ENCODE measurements at places on chromosomes 16 and 17.
A peak's percentile ranks its signal among the peaks of the same experiment; 100 is the strongest.

- no peak for DNase-seq
Measured at GRCh38 chr16:3242709-3243108, 7.8 kb upstream of the ZNF200 start.

DNA sequence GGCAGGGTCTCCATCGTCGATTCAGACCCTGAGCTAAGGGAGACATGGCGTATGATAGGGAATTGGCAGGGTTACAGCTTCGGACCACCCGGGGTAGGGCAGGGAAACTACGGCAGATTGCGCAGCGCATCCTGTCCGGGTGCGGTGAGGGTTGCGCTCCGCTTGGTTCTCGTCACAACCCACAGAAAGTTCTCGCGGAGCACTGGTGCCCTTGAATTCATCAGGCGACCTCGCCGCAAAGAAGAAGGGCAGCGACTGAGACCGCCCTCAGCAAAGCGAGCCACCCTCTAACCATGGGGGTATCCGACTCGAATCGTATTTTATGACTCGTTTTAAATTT lies 1.2 kb downstream of the HS3ST3B1 start:
- DNase-seq: peak; percentile 33

- no peak for DNase-seq
Measured at GRCh38 chr16:84048270-84048669, 5.7 kb upstream of the SLC38A8 start.

GRCh38 chr17:39617446-39618245 lies 9.1 kb upstream of the PPP1R1B start:
- DNase-seq: peak; percentile 34

GRCh38 chr17:72123530-72124437 lies 3.0 kb downstream of the SOX9 start:
- DNase-seq: no peak

GRCh38 chr17:78294776-78295175 lies 63.3 kb downstream of the TMEM235 start:
- DNase-seq: no peak

DNA sequence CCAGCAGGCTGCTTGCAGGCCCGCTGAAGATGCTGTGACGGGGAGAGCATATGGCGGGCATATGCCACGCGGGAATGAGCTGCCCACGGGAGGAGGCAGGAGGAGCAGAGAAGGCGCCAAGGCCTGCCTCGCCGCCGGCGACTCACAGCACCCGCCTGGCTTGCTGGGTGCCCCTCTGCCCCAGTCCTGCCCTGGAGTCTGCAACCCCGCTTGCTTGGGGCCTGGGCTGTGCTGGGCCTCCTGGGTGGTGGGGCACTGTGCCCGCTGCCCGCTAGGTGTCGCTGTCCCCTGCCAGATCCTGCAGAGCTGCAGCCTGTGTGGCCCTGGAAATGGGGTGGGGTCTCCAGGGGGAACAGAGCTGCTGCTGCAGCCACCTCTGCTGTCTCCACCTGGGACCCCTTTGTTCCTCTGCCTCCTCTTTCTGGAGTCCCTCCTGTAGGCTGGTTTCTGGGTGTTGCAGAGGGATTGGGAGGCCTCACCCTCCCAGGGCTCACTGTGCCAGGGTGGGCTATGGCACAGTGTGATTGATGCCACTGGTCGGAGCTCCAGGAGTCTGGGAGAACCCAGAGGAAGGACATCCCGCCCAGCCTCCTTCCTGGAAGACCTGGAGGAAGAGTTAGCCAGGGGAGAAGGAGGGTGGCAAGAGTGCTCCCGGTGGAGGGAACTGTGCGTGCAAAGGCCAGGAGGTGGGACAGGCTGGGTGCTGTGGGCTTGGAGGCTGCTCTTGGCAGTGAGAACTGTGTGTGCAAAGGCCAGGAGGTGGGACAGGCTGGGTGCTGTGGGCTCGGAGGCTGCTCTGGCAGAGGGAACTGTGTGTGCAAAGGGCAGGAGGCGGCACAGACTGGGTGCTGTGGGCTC lies 141.0 kb upstream of the CIBAR2 start:
- peak; percentile 38 for DNase-seq

GRCh38 chr16:80948886-80949493 lies 57.7 kb downstream of the CMC2 start:
- no peak for DNase-seq

DNA sequence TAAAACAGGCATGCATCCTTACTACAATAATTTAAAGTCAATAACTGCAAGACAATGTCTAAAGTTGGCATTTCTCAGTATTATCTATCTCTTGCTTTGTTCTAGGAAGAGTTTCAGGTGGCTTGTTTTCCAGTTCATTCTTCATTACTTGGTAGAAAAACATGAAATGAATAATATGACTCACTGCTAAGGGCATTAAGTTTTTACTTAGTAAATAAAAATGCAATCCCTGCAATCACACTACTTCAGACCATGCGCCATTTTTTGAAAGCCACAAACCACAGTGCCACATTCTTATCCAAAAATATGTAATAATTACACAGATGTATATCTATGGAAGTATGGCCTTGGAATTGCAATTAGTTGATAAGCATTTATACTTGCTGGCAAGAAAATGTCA lies 55.4 kb downstream of the CREBBP start:
- no peak for DNase-seq

GRCh38 chr16:54027062-54027461 lies 259.5 kb downstream of the IRX3 start:
- no peak for DNase-seq

DNA sequence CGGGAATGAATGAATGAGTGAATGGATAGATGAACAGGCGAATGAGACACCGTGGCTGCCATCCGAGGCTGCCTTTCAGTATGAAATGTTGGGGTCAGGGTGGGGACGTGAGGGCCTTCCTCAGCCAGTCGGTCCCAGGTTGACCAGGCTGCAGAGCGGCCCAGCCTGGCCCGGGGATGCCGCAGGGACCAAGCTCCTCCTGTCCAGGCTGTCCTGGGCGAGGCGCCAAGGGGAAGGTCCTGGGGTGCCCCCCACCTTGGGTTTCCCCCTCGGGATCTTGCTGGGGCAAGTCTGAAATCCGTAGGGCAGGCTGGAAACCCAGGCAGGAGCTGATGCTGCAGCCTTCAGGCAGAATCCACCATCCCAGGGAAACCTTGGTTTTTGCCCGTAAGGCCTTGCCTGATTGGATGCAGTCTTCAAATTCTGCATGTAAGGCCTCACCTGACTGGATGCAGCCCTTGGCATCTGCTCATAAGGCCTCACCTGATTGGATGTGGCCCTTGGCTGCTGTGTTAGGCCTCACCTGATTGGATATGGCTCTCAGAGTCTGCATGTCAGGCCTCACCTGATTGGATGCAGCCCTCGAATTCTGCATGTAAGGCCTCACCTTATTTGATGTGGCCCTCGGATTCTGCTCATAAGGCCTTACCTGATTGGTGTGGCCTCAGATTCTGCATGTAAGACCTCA lies 61.7 kb upstream of the ZNF469 start:
- no peak for DNase-seq

GRCh38 chr17:73420897-73421296 lies 109.1 kb upstream of the CDC42EP4 start:
- DNase-seq: no peak

- DNase-seq: no peak
Measured at GRCh38 chr17:39939106-39939505, 11.6 kb downstream of the LRRC3C start.

DNA sequence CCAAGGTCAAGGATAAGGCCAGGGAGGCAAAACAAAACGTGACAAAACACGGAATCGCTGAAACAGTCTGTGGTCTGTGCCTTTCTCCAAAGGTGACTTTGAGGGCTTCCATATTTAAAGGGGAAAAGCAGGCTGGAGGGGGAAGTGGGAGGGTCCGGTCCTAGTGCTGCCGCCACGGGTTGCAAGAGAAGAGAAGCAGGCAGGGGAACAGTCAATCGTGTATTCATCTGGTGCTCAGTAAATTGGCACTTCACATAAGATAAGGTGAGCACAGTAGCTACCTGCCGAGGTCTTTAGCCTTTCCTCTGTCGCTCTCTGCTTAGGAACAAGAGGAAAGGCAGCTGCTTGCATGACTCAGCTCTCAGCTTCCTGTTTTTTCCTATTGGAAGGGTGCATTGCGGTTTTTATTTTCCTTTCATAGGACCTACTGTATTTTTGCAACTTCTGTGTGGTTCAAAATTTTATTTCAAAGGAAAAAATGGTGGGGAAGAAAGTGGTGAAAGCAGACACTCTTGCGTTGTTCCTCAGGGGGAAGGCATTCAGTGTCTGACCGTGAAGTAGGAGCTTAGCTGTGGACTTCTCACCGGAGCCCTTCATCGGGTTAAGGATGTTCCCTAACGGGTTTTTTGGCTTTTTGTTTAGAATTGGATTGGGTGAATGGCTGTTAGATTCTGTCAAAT lies 7.1 kb upstream of the LGALS3BP start:
- DNase-seq: no peak

- DNase-seq: no peak
Measured at GRCh38 chr17:8122924-8123694, 797 bp downstream of the HES7 start.

DNA sequence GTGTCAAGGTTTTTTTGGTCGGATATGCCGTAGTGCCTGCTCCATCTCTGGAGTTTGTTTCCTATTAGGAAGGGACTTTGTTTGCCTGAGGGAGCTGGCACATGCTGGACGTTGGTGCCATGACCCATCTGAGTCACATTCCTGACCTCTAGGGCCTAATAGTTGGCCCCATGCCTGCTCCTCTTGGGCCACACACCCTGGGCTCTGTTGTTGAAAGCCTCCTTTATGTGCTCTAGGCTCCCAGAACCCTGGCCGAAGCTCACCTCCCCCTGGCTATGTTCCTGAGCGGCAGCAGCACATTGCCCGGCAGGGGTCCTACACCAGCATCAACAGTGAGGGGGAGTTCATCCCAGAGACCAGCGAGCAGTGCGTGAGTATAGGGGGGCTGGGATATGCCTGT lies 18.4 kb downstream of the LIMD2 start:
- DNase-seq: no peak

GRCh38 chr16:57061084-57061905 lies 31.1 kb upstream of the CPNE2 start:
- no peak for DNase-seq

- DNase-seq: no peak
Measured at GRCh38 chr17:27631411-27631760, 398 bp downstream of the LGALS9 start.

DNA sequence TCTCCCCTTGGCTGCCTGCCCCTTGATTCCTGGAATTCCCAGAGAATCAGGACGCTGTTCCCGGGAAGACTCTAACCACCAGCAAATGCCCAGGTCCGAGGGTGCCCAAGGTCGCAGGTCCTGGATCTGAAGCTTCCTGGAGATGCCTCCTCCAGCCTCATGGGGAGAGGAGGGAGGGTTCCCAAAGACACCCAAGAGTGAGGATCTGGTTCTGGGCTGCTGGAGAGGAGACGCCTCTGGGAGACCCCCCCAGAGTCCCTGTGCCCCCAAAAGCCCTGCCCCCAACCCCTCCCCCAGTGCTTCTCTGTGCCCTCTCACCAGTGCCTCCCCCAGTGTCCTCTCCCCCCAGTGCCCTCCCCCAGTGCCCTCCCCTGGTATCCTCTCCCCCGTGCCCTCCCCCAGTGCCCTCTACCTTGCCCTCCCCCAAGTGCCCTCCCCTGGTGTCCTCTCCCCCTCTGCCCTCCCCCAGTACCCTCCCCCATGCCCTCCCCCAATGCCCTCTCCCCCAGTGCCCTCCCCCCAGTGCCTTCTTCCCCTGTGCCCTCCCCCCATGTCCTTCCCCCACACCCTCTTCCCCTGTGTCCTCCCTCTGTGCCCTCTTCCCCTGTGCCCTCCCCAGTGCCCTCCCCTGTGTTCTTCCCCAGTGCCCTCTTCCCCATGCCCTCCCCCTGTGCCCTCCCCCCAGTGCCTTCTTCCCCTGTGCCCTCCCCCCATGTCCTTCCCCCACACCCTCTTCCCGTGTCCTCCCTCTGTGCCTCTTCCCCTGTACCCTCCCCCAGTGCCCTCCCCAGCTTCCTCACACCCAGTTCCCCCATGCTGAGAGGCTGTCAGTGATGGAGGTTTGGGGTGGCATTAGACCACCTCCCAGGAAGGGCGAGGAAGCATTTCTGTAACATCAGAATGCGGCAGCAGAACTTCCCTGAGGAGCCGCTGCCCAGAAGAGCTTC lies 6.3 kb upstream of the SECTM1 start:
- DNase-seq: no peak

DNA sequence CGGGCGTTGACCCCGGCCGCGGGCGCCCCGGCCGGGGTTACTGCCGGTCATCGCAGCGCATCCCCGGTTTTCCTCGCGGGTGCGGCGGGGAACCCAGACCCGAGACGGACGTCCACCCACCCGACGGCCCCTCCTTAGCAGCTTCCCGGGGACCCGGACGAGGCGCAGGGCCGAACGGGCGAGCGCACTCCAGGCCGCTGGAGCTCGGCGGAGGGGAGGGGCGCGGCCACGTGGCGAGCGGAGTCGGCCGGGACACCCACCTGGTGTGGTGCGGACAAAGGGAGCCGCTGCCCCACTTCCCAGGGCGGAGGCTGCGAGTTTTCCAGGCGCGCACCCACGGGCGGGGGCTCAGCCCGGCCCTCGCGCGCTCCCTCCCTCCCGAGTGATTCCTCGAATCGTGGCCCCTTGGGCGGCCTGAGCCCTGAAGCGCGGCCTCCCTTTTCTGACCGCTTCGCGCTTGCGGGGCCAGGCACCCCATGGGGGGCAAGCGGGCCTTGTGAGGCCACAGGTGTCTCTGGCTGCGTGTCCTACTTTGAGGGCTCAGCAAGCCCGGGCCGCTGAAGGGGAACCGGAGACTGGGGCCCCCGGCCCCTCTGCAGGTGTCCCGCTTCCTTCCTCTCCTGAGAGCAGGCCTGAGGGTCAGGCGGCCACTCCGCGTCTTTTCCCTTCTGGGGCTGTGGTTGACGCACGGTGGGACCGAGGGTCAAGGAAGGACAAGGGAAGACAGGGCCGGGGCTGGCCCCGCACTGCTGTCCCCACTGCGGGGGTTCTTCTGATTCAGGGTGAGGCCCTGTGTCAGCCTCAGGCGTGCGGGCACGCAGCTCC lies 1.1 kb upstream of the FASN start:
- DNase-seq: no peak

GRCh38 chr17:77429369-77429968 lies 288.7 kb downstream of the SEC14L1 start:
- no peak for DNase-seq

DNA sequence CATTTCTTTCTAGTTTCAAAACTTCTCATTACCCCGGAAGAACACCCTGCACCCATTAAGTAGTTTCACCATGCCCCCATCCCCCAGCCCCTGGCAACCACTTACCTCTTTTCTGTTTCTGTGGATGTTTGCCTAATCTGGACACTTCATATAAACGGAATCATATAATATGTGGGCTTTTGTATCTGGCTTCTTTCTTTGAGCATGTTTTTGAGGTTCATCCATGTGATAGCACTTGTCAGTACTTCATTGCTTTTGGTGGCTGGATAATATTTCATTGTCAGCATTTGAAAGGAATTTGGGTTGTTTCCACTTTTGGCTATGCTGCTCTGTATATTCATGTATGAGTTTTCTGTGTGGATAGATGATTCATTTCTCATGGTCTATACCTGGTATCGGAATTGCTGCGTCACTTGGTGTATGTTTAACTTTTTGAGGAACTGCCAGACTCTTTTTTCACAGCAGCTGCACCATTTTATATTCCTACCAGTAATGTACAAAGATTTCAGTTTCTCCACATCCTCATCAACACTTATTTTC lies 30.0 kb upstream of the SLC5A10 start:
- no peak for DNase-seq

All from activated CD4-positive, CD25-positive, alpha-beta regulatory T cell (primary cell).